ENCODE measurements at places on chromosomes 2 and 18. TPM values are rescaled to one million over a fixed set of nuclear protein-coding genes. Genes with fewer than 3 reads are reported as not detected.

DNA sequence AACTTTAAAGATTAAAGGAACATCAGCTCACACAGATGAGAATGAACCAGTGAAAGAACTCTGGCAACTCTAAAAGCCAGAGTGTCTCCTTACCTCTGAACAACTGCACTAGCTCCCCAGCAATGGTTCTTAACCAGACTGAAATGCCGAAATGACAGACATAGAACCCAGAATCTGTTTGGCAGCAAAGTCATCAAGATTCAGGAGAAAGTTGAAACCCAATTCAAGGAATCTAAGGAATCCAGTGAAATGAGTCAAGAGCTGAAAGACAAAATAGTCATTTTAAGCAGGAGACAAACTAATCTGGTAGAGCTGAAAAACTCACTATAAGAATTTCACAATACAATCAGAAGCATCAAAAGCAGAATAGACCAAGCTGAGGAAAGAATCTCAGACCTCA lies 72.0 kb downstream of the STRADB start:
- no peak for DNase-seq

GRCh38 chr18:12086249-12086648 lies 7.4 kb upstream of the ANKRD62 start:
- no peak for DNase-seq

DNA sequence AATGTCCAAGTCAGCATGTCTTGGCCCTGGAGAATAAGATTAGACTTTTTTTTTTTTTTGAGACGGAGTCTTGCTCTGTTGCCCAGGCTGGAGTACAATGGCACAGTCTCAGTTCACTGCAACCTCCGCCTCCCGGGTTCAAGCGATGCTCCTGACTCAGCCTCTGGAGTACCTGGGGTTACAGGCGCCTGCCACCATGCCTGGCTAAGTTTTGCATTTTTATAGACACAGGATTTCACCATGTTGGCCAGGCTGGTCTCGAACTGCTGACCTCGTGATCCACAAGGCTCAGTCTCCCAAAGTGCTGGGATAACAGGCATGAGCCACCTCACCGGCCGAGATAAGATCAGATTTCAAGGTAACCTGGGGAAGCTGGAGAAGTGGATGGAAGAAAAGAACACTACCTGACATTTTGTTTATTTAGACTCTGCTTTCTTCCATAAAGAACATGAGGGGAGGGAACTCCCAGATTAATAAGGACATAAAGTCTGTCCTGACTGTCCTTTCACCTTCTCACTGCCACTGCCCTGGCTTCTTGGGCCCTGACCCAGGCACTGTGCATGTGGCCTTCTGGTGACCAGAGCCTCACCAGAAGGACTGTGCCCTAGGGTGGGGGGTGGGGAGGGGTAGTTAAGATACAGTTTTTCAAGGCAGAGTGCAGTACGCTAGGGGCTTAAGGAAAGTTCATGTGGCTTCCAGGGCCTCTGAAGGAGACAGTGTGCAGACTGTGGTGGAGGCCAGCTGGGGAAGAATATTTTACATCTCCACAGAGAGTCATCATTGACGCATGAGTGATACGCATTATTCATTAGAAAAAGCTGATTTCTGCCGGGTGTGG lies 4.8 kb upstream of the IMPA2 start:
- no peak for DNase-seq

DNA sequence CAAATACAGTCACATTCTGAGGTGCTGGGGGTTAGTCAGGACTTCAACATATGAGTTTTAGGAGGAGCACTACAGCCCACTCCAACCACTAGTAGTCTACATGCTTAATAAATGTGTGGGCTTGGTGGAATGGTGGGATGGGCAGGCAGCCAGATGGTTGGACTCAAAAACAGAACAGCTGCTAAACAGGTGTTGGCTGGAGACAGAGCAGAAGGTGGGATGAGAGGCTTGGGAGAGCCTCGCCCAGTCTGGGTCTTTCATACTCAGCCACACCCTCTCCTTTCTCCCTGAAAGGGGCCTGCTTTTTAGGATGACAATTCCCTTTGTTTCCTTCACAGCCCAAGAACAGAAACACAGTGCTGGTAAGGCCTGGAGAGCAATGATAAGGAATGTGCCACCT lies 143.9 kb upstream of the KLHL29 start:
- DNase-seq: no peak

DNA sequence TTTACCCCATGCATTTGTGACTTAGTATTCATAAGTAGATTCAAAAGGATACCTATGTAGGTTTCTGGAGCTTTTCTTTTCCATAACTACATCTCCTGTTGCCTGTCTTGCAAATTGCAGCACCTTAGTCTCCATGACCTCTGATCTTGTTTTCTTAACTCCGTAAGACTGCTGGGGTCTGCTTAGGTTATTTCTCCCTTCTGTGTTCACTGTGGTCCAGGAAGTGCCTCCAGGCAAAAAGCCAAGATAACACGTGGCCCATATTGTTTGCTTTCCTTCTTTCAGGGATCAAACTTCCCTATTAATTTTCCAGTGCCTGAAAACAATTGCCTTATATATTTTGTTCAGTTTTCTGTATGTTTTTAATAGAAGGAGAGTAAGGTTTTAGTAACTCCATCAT lies 86.4 kb downstream of the GCA start:
- DNase-seq: no peak

The CRYBA2 gene
- not detected for total RNA-seq
